AG08396 (cell line): ENCODE measurements at places on chromosomes 3 and 15.

GRCh38 chr15:83747050-83747717 is 93.3 kb downstream of the ADAMTSL3 start:
- peak; percentile 49 for DNase-seq

DNA sequence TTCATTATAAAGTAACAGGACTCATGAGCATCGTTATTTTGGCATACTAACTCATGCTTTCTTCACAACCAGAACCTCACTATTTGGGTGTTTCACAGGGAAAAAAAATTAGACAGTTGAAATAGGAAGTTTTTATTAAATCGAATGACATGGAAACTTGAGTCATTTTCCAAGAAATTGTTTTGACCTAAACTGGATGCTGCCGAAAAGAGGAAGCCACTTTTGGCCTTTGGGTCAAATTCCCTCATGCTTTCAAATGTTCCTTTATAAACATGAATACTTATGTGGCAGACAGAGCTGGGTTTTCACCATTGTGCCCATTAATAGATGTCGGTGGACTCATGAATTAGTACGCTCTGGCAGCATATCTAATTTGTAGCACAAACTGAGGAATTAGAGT is 224.9 kb downstream of the MCTP2 start:
- DNase-seq = no peak

DNA sequence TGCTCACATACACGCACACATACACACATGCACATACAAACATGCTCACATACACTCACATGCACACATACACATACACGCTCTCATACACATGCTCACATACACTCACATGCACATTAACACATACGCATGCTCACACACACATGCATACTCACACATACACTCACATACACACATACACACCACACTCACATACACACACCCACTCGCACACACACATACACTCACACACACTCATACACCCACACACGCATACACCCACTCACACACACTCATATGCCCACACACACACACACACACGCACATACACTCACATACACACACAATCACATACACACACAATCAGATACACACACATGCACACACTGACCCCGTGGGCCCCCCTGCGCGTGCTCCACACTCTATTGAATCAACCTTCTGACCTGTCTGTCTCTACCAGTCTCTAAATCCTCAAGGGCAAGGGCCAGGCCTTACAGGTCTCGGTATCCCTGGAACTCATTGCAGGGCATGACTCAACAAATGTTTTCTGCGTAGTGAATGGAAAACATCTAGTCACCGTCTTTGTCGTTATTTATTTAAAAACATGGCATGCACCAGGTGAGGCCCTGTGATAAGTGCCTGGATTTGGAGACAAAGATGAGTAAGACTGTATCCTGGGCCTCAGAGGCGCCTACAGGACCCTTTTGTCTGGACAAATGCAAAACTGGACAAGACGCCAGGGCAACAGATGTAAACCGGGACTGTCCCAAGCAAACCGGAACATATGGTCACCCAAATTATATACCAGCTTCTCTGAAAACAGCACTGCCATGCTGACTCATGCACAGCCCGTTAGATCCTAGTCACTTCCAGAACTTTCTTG is 41.8 kb downstream of the GRK7 start:
- DNase-seq = no peak

DNA sequence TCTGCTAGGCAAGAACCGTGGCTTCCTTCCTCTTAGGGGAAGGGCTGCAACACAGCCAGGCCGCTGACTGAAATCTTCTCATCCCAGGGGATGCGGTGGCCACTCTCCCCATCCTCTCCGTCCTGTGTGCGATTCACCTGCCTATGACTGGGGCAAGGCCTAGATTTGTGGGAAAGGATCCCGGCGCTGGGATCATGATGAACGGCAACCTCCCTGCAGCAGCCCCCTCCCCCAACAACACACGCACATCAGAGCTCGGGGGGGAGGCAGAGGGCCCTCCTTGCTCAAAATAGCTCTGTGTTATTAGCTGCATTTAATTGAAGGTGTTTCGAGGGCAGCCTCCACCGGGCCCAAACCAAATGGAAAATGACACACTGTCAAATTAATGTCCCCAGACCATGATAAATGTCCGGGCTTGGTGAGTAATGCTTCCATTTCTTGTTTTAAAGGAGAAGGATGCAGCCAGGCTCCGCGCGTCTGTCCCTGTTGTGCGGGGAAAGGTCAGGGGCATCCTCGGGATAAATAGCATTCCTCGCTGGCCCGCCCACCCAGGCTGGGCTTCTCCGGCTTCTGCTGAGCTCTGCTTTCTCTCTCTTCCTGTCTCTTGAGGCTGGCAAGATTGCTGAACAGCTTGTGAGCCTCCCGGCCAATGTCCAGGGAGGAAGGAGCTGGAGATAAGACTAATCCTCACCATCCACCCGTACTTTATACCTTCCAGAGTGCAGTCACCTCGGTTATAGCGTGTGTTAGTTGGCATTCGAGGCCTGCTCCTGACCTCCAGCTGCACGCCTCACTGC is 56.4 kb upstream of the TLE3 start:
- no peak for DNase-seq

GRCh38 chr15:40771242-40771641 is 1.5 kb downstream of the C15orf62 start:
- DNase-seq = no peak

- no peak for DNase-seq
Measured at GRCh38 chr15:89301304-89302089, 33.1 kb downstream of the POLG start.

DNA sequence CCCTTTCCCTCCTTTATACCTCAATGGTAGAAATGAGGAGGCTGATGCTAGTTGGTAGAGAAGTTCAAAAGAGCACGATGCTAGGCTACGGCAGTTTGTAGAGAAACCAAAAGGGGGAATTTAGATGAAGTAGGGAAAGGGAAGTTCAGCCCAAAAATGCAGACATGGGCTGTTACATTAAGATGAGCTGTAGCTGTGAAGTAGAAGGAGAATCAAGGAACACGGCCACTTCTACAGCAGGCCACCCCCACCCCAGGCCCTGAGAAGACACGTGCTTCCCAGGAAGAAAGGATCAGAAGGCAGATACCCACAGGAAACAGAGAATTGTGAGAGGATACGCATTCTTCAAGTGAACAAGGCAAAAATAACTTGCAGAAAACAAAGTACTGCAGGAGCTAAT is 2.1 kb upstream of the PARP14 start:
- no peak for DNase-seq

- no peak for DNase-seq
Measured at GRCh38 chr3:86618706-86619105, 372.2 kb downstream of the VGLL3 start.

DNA sequence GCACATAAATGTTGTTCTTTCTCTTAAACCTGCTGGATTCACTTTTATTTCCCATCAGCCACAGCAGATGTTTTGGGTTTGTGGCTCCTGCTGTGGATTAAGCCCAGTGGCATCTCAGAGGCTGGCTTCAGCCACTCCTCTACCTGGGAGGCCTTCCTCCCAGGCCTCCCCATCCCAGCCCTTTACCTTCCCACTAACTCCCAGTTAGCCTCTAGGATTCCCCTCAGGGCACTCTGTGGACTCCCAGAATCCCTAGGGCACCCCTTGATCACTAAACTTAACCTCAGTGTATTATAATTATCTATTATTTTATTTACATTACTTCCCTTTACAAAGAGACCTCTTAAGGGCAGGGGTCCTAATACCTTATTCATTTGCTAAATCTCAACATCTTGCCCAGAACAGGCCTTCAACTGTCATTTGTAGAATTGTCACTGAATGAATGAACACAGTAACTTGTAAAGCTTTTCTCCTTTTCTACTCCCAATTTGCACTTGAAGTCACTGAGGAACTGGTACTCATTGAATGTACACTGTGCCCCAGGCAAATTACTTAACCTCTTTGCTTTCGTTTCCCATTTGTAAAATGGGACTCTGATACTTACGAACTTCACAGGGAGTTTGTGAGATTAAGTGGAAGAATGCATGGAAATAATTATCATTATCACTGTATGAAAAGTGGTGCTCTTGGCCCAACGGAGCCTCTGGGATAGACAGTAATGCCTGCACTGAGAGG is 8.3 kb downstream of the CCDC13 start:
- no peak for DNase-seq

GRCh38 chr15:92394309-92395097 is 822 bp downstream of the ST8SIA2 start:
- DNase-seq = no peak

- peak; percentile 49 for DNase-seq
Measured at GRCh38 chr3:184040010-184040409, 8.5 kb downstream of the HTR3D start.

DNA sequence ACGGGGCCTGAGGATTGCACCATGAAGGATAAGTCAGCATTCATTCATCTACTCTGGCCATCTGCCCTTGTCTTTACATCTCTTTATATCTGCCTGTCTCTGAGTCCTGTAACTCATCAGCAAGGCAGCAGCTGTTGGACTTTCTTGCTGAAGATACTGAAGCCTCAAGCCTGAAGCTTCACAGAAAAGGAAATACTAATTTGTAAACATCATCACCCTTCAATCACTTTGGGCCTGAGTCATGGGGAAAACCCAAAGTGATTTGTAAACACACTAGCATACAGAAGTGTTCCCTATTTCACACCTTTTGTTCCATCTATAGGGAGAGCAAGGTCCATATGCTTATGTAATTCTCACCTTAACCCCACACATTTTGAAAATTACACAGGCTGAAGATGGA is 928.2 kb downstream of the EPHA3 start:
- no peak for DNase-seq

DNA sequence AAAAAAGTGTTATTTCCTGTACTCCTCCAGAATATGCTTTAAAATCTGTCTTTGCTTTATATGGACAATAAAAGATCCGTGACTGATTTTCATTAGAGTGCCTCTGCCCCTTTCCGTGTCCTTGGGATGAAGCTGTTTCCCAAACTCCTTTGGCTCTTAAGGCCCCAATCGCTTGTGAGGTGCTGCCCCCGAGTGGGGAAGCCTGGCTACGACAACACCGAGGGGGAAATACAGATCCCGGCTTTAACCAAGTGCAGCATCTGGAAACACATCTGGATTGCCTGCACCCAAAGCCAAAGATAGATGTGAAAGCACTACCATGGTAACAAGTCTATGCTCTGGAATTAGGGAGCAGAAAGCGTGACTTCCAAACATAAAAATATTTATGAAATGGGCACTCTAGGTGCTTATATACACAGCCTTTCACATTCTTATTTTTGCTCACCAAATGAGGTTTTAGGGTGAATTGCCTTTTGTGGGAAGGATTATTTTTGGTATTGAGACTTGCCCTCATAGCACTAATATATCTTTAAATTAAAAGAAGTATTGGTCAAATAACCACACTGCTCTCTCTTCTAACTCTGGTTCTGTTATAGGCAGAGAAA is 40.6 kb upstream of the ADCY5 start:
- DNase-seq = peak; percentile 80

DNA sequence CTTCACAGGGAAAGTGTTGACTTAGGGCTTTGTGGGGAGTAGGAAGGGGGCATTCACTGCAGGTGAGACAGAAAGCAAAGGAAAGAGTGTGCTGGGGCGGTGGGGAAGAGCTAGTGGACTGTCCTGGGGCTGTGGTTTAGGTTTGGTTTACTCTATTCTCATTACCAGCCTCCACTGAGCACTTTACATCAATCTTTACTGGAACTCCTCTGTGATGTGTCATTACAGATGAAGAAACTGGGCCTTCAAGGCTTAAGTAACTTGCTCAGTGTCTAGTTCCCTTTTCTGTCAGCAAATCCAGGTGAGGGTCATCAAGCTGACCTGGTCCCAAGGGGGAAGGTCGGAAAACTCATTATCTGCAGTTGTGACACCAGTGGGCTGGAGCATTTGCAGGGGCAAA is 120.2 kb upstream of the PFN2 start:
- DNase-seq = no peak

GRCh38 chr15:93562395-93563123 is 473.5 kb upstream of the RGMA start:
- no peak for DNase-seq

- DNase-seq = no peak
Measured at GRCh38 chr3:123376451-123377242, 72.2 kb downstream of the ADCY5 start.

- DNase-seq = no peak
Measured at GRCh38 chr3:143360244-143360643, 240.7 kb downstream of the CHST2 start.

DNA sequence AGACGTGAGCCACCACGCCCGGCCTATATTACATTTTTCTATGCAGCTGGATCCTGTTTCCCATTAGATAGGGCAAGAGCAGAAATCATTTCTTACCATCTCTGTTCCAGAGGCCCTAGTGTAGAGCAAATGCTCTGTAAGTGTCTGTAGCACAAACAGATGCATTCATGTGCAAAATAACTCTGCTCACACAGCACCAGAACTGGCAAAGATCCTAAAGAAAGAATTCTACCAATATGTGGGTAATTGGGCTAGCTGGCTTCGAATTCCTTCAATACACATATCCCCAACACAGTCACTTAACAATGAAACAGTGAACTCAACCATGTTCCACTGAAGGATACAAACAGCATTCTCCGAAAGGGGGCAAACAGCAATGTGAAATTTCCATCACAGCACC is 32.7 kb upstream of the DCUN1D1 start:
- DNase-seq = no peak

- no peak for DNase-seq
Measured at GRCh38 chr3:48952510-48953118, 34.0 kb downstream of the ARIH2 start.

GRCh38 chr3:118946449-118946848 is 88.2 kb downstream of the IGSF11 start:
- DNase-seq = no peak
